ENCODE measurements at places on chromosomes 6 and 20.

DNA sequence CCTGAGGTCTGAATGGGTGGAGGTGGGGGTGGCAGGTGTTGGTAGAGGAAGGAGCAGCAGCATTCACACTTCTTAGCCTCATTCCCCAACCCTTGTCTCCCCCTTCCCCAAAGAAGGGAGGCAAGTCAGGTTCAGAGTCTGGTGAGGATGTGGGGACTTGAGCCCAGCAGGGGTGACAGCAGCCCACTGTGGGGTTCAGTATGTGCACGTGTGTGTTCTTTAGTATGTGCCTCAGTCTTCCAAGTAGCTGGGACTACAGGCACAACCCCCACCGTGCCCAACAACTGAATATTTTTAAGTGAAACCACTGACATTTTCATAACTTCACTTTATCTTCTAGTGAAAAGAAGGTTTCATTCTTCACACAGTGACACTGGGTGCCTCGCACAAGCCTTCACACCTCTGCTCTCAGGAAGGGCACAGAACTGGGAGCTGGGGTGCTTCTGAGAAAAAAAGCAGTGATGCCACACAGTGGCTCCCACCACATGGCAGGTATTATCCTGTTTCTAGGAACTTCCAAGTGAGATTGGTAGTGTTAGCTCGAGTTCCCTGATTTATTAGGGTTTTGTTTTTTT, 33.4 kb upstream of the PRELID3B start:
- no peak for DNase-seq

DNA sequence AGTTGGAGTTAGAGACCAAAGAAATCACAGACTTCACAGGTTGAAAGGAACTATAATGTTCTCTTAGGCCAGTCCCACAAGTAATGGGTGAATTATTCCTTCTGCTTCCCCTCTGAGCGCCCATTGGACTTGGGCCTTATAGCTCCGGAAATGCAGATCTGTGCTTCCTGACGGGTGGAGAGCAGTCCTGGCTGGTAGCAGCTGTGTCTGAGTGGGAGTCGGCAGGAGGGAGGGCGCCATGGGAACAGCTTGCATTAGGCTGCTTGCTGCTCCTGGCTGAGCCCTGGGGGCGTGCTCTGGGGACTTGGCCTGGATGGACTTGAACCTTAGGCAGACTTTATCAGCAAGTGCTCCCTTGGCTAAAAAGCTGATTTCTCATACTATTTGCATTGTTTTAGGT, 18.4 kb upstream of the NUP153 start:
- DNase-seq = peak; percentile 73

- no peak for DNase-seq
Observed at GRCh38 chr6:142839686-142840040, 105.3 kb downstream of the HIVEP2 start.

- DNase-seq = no peak
Observed at GRCh38 chr6:132275066-132275970, 126.0 kb downstream of the MOXD1 start.

GRCh38 chr6:40112350-40112749, 178.1 kb upstream of the MOCS1 start:
- no peak for DNase-seq

DNA sequence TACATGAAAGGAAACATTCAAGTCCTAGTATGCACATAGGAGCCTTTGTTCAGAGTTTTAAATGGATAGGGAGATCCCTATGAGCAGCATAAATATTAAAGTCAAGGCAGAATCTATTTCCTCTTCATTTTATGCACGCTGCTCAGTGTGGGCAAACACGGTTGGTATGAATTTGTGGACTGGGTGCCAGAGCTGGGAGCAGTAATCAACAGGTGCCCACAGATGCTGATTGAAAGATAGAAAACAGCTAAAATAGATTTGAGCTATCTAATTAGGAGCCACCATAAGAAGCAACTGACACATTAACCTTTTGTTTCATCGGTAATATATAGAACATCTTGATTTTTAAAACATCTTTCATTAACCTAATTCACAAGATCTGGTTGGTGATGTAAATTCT, 175.5 kb downstream of the EYS start:
- no peak for DNase-seq

DNA sequence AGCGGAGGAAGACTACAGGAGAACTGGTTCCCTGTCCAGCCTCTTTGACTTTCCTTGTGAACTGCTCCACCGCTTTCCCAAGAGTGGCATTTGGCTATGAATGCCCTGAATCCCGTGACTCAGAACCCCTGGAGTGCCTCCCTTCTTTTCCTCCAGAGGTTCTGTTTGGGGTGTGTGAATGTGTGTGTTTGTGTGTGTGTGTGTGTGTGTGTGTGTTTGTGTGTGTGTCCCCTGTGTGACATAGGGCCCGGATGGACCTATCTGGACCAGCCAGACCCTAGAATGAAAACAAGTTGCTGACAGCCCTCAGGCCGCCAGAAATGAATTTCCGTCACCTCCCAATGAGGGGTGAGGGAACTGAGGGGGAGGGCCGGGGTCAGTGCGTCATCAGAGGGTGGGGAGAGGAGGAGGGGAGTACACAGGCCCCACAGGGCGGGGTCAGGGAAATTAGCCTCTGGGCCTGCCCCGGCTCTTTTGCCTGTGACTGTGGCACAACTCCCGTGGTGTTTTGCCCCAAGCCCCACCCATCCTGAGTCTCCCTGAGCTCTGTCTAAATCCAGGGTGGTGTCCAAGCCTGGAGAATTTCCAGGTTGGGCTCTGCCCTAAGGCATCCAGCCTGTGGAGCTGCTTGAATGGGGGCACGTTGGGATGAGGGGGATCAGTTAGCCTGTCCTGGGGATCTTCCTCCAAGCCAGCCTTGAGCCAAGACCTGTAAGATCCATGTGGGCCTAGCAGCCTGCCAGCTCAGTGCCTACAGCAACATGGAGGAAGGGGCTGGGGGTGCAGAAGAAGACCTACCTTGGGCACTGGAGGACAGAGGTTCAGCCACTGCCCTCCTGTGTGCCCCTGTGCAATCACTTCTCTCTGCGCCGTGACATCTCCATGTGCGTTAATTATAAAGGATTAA, 15.2 kb upstream of the MRPS18A start:
- peak; percentile 99 for DNase-seq

GRCh38 chr20:22626496-22626895, 42.1 kb upstream of the FOXA2 start:
- no peak for DNase-seq

GRCh38 chr20:35644806-35645205, 19.9 kb downstream of the CPNE1 start:
- no peak for DNase-seq

GRCh38 chr6:7215798-7216231, 97.2 kb downstream of the SSR1 start:
- DNase-seq = no peak

- no peak for DNase-seq
Observed at GRCh38 chr6:35018182-35018519, 123.0 kb downstream of the TCP11 start.

DNA sequence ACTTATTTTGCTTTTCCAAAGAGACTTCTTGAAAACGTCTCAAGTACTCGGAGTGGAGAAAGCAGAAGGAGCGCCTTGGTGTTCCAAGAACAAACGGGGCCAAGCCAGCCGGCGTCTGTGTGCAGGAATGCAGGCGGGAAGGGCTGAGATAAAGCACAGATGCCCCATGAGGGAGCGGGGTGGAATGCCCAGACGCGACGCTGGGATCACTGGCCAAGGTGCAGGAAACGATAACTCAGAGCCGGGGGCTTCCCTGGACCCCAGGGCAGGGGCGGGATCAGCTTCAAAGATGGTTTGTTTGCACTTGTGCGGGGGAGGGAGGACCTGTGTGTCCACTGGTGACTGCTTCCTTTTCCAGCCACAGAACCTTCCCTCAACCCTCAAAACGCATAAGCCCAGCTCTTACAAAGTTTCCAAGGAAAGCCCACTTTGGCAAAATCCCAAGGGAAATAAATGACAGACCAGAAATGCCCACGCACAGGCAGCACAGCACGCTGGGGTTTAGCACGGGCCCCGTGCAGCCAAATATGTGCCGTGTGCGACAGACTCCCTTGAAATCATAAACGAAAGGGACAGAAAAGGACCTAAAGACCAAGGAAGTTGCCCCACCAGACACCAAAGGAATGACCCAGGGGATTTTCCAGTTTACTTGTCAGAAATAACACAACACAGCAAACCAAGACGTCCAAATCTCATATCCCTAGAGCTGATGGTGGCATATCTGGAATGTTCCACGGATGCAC, 113.9 kb downstream of the NFATC2 start:
- DNase-seq = no peak

- no peak for DNase-seq
Observed at GRCh38 chr6:11113038-11113437, 1.5 kb upstream of the ERVFRD-1 start.

- no peak for DNase-seq
Observed at GRCh38 chr20:37525810-37526209, 1.9 kb downstream of the BLCAP start.

- DNase-seq = no peak
Observed at GRCh38 chr6:138538390-138539031, 39.2 kb upstream of the NHSL1 start.

DNA sequence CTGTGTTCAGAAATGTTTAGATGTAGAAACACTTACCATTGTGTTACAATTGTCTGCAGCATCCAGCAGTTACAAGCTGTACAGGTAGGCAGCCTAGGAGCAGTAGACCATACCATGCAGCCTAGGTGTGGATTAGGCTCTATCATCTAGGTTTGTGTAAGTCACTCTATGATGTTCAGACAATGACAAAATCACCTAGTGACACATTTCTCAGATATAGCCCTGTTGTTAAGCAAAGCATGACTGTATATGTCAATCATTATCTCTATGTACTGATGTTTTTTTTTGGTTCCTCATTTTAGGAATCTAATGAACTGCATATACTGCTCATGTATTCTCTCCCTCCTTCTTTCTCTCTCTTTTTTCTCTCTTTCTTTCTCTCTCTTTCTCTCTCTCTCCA, 22.2 kb downstream of the CST8 start:
- no peak for DNase-seq
